ENCODE measurements at places on chromosomes 3 and 15.

DNA sequence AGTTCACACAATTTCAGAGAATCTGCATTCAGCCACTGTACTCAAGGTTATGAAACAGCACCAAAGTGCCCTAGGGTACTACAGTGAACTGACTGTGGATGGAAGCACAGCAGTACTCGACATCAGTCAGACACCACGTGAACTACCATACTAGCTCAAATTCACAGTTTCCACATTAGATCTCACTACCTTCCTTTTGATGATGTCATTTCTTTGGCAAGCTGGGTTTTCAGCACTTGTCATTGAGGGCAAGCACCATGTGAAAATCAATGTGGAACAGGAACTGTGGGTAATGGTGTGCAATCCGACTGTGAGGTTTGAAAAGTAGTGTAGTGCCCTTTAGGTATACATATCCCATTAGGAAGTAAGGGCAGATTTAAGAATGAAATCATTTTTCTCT lies 110.5 kb upstream of the BFSP2 start:
- DNase-seq, result no peak

DNA sequence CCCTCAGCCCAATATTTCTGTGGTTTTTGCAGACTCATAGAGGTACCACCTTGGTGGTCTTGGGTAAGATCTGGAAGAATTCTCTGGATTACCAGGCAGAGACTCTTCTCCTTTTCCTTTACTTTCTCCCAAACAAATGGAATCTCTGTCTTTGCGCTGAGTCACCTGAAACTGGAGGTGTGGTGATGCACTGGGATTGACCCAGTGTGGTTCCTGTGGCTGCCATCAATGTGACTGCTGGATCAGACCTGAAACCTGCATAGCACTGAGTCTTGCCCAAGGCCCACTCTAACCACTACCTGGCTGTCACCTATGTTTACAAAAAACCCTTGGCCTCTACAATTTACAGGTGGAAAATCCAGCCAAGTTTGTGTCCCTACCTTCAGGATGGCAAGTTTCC lies 295.3 kb downstream of the RBMS3 start:
- no peak for DNase-seq

DNA sequence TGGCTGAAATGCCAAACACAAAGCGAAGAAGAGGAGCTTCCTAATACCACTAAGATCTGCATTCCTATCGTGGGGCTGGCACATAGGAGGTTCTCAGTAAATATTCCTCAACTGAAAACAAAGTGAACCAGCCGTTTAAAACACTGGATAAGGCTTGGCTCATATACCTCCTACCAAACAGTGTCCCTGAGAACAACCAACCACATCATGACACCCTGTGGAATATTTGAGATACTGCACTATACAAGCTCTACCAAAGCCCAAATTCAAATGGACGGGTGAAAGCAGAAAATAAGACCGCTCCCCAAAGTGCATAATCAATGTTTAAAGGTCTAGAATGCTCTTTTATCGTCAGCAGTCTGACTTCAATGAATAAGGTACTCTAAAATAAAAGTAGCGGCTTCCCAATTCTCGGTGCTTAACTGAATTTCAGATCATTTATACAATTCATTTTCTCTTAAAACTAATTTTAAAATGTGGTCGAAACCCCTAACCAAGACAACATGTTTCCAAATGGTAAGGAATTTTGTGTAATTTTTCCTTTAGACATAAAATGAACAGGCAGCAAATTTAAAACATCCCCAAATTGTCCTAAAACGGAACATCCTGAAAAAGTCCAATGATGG lies 425.8 kb downstream of the ERC2 start:
- DNase-seq, result no peak

DNA sequence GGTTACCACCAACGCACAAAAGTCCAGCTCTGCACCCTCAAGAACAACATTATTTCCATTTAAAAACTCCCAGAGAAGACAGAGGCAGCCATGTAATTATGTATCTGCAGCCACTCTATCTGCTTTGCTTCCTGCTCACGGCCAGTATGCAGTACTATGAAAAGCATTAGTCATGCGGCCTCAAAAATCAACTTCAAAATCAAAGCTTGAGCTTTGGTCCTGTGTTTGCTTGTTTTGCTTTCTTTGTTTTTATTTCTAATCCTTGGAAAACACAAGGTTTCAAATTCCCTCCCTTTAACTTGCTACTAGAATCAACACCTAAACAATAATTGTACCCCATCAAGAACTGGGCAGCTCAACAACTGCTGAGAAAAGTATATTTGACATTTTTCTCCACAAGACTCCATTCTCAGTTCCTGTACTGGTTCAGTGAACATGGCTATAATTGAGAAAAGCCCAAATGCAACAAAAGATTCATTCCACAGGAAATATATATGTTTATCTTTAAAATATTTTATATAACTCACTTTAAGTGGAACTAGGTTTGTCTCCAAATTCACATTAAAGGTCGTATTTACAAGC lies 37.6 kb downstream of the GBE1 start:
- DNase-seq, result no peak

DNA sequence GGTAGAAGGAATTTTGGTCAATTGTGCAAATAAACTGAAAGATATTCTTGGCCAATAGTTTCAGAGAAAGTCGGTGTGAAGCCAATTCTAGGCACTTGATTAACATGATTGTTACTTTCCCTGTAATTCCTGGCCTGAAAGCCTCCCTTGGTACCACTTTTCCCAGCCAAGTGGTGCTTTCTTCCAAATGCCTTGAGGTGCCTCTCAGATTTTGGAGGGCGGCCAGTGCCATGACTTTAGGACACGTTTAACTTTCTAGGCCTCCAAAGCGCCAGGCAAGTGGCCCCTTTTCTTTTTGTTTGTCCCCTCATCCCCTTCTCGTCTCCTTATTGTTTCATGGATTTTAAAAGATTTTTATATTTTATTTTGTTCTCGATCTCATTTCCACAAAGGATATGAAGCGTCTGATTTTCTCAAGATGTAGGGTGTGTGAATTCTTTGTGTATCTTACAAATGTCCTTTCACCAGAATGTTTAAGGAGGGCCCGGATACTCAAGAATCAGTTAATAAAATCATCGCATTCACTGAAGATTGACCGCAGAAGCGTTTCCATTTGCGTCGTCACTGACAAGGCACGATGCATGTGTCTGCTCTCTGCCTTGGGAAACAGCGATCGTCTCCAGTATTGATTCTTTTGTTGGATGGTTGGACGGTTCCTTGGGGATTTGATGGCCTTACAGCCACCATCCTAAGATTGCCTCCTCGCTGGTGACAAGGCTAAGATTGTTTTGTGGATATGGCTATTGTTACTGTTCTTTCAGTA lies 87.8 kb downstream of the ASB7 start:
- no peak for DNase-seq

GRCh38 chr3:61985020-61985419 lies 388.3 kb downstream of the FEZF2 start:
- DNase-seq, result no peak

DNA sequence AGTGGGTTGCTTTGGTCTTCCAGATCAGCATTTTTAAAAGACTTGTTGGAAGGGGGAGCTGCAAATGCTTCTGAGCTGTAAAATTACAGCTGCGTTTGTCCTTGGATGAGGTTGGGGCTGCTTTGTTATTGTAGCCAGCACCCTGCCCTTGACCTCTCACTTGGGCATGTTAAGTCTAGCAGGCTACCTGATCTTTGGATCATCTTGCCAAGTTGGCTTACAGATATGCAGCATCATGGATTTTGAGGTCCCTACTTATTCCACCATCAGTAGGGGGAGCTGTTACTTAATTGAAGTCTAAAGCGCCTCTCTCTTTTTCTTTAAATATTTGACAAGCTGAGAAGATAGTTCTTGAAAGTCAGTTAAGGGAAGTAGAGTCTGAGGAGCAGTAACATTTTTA lies 793.0 kb downstream of the MCTP2 start:
- no peak for DNase-seq

DNA sequence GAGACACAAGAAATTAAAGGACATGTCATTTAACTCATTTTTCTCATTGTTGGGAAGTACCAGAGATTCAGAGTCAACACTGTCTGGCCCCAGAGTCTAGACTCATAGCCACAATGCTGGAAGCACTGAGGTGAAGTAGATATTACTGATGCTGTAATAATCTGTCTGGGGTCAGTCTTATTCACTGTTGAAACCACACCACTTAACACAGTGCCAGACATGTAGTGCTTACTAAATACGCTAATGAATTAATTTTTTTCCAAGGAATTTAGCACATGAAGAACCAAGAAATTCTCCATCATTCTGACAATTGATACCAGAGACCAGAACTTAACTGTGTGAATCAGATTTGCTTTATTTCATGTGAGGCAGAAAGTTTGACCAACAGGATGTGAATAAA lies 150.8 kb upstream of the STAC start:
- DNase-seq, result no peak

DNA sequence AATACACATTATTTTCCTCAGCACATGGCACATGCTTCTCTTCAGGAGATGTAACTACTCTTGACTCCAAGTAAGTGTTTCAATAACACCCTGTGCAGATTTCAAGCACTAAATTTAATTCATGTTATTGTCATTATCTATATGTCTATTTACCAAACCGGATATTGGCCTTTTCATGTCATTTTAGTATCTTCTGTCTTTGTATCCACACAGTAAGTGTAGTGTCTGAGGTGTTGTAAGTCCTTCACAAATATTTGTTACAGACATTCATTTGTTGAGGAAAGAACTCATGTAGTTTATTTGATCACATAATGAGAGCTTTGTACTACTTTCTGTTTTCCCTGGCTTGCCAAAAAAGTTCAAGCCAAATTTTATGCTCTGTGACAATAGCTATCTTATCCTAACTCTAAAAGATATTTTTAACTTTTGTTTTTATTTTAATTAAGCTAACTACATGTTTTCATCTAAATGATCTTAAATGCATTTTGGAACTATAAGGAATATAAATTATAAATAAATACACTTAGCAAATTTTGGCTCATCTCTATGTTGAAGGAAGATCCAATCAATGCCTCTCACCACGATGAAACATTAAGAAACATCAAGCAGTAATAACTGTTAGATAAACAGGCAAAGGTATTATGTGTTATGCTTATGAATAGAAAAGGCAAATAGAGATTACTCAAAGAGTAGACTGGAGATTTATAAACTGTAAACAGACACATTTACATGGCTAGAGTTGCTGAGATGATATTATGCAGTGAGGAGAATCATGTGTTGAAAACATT lies 48.3 kb downstream of the SPTSSB start:
- DNase-seq, result no peak

DNA sequence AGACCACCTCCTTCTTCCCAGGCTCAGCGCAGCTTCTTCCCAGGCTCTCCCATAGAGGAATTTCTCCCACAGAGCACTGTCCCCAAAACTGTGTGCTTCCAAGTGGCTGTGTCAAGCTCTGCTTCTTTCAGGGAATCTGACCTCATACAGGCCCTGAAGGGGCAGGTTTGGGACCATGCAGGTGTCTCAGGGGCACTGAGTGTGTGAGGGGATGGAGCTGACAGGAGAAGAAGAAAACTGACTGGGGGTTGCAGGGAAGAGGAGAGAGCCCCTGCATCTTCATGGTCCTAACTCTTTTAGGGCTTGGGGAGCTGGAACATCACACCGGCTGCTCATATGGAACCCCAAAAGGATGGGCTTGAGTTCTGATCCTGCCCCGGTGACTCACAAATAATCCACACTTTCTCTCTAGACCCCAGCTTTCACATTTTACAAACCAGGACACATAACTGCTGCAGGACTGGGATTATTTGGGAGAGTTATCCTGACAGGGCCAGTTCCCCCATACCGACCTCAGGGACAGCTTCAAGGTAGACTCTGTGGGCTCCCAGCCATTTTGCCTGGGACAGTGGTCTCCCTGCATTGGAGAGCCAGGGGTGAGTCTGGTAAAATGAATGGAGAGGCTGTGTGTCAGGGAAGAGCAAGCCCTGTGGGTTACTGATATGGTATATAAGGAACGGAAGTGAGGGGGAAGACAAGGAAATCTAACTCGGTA lies 316.1 kb downstream of the TLE3 start:
- DNase-seq, result no peak

- DNase-seq, result no peak
These were observed 223.2 kb upstream of the THBS1 start for GRCh38 chr15:39357480-39358268.

- no peak for DNase-seq
These were observed 24.0 kb upstream of the TRH start for GRCh38 chr3:129950318-129951046.

- DNase-seq, result no peak
These were observed 16.8 kb downstream of the BCL2L10 start for GRCh38 chr15:52095597-52096262.

DNA sequence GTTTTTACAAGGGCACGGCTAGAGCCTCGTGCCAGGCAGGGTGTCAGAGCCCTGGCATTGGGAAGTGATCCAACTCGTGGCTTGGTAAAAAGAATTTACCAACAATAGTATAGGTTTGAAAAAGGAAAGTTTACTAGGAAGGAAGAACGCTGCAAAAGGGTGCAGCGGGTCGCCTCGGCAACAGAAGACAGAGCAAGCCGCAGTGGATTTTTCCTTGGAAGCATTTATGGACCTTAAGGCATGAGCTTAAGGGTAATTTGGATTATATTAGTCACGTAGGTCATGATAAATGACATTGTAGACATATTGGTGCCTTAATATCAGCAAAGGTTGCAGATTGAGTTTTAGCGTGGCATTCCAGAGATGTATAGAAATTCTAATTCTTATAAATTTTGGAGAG lies 163.4 kb upstream of the PPP2R3A start:
- DNase-seq, result no peak

- DNase-seq, result no peak
These were observed 40.0 kb downstream of the ADAMTS9 start for GRCh38 chr3:64647825-64648224.

DNA sequence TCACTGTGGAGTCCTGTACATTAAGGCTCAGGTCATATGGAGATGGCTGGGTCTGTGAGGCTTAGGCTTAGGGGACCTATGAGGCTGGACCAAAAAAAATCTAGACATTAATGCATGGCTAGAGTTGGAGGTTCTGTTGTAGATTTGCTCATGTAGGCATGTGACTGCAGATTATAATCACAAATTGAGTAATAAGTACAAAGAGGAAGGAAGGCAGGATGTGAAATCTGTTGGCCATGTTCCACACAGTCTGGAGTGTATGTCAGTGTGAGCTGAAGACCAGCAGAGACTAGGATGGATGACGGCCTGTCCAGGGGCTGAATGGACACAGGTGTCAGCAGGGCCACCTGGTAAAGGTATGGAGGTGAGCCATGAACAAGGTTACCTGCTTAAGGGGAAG lies at the start of gene ST3GAL6:
TSS of gene ST3GAL6 (plus strand) at position 265 of the 400 bp plus-strand sequence. CDS start 5,101 bp downstream, outside the sequence.
- no peak for DNase-seq
